ENCODE measurements at places on chromosomes 12 and 14.

- no peak for DNase-seq
These were observed 28.3 kb upstream of the SLC5A8 start for GRCh38 chr12:101238306-101238705.

- no peak for DNase-seq
These were observed 32.3 kb upstream of the TBC1D30 start for GRCh38 chr12:64792128-64792527.

DNA sequence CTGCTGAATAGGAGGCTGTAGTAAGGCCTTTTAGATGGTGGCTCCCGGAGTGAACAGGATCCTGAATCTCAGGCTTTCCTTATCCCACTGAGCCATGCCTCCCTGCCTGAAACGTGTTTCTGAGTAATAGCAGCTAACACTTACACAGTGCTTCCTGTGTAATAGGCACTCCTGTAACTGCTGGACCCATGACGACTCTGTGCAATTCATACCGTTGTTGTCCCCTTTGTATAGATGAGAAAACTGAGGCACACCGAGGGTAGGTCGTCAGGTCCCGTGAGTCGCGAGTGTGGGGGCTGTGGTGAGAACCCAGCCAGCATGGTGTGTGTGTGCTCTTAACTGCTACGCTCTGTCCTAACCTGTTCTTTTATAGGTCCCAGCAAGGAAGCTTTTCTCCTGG, 193.6 kb downstream of the CACNA1C start:
- DNase-seq: no peak

GRCh38 chr14:65303190-65303898, 109.2 kb upstream of the FUT8 start:
- no peak for DNase-seq

- no peak for DNase-seq
These were observed 91.0 kb downstream of the TTLL5 start for GRCh38 chr14:75752086-75752485.

DNA sequence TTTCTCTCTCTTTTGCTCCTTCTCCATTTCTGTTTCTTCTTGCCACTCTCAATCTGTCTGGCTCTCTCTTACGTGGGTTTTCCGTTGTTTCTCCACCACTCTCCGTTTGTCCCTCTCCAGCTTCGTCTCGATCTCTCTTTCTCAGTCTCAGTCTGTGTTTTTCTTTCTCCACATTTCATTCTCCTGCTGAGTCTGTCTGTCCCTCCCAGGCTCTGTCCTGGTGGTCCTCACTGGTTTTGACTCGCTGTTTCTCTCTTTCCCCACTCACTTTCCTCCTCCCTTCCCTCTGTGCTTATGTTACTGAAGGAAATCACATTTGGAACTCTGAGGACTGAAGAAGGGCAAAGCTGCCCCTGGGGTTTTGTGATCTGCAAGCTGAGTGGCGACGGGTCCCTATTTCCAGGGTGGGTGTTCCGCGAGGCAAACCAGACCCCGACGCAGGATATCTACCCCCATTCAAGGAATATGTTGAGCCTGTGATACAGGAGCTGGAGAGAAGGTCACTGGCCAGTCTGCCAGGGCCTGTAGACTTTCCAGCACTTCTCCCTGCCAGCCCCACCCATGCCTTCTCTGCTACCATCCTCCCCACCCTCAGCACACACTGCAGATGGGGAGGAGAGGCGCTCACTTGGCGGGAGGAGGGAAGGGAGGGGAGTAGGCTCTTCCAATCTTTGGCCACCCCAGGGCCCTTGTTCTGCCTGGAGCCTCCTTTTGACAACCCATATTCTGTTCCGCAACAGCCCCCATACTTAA, 102.7 kb upstream of the MAP1LC3B2 start:
- no peak for DNase-seq

DNA sequence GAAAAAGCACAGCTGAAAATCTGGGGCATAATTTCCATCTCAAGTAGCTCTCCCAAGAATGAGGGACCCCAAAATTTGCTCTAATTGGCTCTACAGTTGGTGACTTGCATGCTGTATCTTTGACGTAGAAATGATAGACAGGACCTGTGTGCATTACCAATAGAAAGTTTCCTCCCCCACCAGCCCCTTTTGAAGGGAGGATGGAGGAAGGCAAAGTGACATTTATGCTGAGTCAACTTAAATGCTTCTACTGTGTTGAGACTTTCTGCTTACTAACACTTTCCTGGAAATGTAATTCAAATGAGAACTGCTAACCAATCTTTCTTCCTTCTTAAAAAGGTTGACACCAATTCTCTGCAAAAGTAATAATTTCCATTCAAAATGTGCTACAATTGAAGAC, 31.9 kb downstream of the TSPAN8 start:
- DNase-seq: no peak

- no peak for DNase-seq
These were observed 16.0 kb upstream of the RIC8B start for GRCh38 chr12:106758349-106759110.

DNA sequence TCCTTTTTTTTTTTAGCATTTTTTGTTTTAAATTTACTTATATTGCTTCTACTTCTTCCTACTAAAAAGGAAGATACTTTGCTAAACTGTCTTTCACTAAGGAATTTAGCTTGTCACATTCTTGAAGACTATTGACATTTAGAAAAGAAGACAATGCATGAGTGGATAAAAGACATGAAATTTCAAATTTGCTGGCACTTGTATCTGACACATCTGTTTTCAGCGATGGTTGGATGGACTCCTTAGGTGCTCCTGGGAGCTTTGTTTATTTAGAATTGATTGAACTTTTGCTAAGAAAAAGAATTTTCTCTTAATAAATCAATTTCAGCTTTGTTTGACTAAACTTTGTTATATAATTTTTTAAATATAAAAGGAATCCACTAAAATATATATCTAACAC, 3.3 kb upstream of the KERA start:
- DNase-seq: no peak

GRCh38 chr14:64440494-64440893, 24.8 kb upstream of the AKAP5 start:
- no peak for DNase-seq
